Smooth muscle cell of trachea (primary cell): ENCODE measurements at places on chromosomes 4 and X. TPM values are rescaled to one million over a fixed set of nuclear protein-coding genes. Genes with fewer than 3 reads are reported as not detected.

The LNX1 gene
- 0.99 and 2.0 TPM in 2 replicates for total RNA-seq

The NHSL2 gene
- 16.7 and 19.8 TPM in 2 replicates for total RNA-seq

The APBB2 gene
- 19.6 and 28.3 TPM in 2 replicates for total RNA-seq

The SPOCK3 gene
- total RNA-seq: 0.17 and 0.44 TPM in 2 replicates

The ARX gene
- not detected in 2 replicates for total RNA-seq

The NMU gene
- not detected in 2 replicates for total RNA-seq

The HSD17B13 gene
- total RNA-seq: 0.15 and 0.17 TPM in 2 replicates

The SH3RF1 gene
- total RNA-seq: 18.7 and 21.7 TPM in 2 replicates

The ZXDA gene
- 4.8 and 7.3 TPM in 2 replicates for total RNA-seq

The SERPINA7 gene
- total RNA-seq: not detected in 2 replicates

The NWD2 gene
- not detected in 2 replicates for total RNA-seq

The ZCCHC18 gene
- 0.33 TPM in 1 of 2 replicates, not detected in the other for total RNA-seq

The CORIN gene
- total RNA-seq: 0.15 and 0.33 TPM in 2 replicates

The NCAPG gene
- 4.5 and 44.4 TPM in 2 replicates for total RNA-seq

The LONRF3 gene
- total RNA-seq: under 0.01 and 0.33 TPM in 2 replicates

The SOD3 gene
- 42.3 and 106 TPM in 2 replicates for total RNA-seq

The AVPR2 gene
- not detected in 2 replicates for total RNA-seq

The GRIA3 gene
- total RNA-seq: 3.3 and 3.6 TPM in 2 replicates

The FRAS1 gene
- total RNA-seq: under 0.01 and 0.15 TPM in 2 replicates

The HAND2 gene
- total RNA-seq: 0.58 and 0.66 TPM in 2 replicates

The FABP2 gene
- not detected in 2 replicates for total RNA-seq

The TSPAN7 gene
- total RNA-seq: not detected in 2 replicates

The BTC gene
- total RNA-seq: 0.44 and 1.2 TPM in 2 replicates

The TMLHE gene
- 21.0 and 28.9 TPM in 2 replicates for total RNA-seq

The RTL5 gene
- 2.8 and 6.3 TPM in 2 replicates for total RNA-seq

The UGT2B11 gene
- total RNA-seq: not detected in 2 replicates

The CD38 gene
- total RNA-seq: 0.33 TPM in 1 of 2 replicates, not detected in the other

The NKX6-1 gene
- total RNA-seq: 14.9 and 18.6 TPM in 2 replicates

The RBM46 gene
- total RNA-seq: 0.15 and 0.17 TPM in 2 replicates

The MGAT4D gene
- total RNA-seq: under 0.01 TPM in 1 of 2 replicates, not detected in the other

The NEK1 gene
- 10.4 and 17.9 TPM in 2 replicates for total RNA-seq

The SPATA18 gene
- total RNA-seq: 15.4 and 44.8 TPM in 2 replicates

The EDNRA gene
- 4.5 and 6.9 TPM in 2 replicates for total RNA-seq

The LPAR4 gene
- 0.50 and 0.58 TPM in 2 replicates for total RNA-seq

The CTAG2 gene
- total RNA-seq: not detected in 2 replicates

The PRDM5 gene
- total RNA-seq: 21.8 and 23.4 TPM in 2 replicates

The MBTPS2 gene
- 9.4 and 16.3 TPM in 2 replicates for total RNA-seq

The SSX2B gene
- not detected in 2 replicates for total RNA-seq

The PARM1 gene
- 0.17 TPM in 1 of 2 replicates, not detected in the other for total RNA-seq

The FATE1 gene
- total RNA-seq: not detected in 2 replicates

The ZAR1 gene
- not detected in 2 replicates for total RNA-seq

The STBD1 gene
- total RNA-seq: 9.4 and 10.0 TPM in 2 replicates

The CT45A2 gene
- total RNA-seq: not detected in 2 replicates

The PAGE2 gene
- not detected in 2 replicates for total RNA-seq

The XAGE2 gene
- not detected in 2 replicates for total RNA-seq

The TRMT44 gene
- total RNA-seq: 17.5 and 19.4 TPM in 2 replicates

The SOX3 gene
- 0.15 TPM in 1 of 2 replicates, not detected in the other for total RNA-seq

The ASB9 gene
- total RNA-seq: 1.2 and 2.5 TPM in 2 replicates

The FAT4 gene
- 18.5 and 23.6 TPM in 2 replicates for total RNA-seq

The SAGE1 gene
- not detected in 2 replicates for total RNA-seq
